ENCODE measurements at places on chromosomes 6 and 20.

DNA sequence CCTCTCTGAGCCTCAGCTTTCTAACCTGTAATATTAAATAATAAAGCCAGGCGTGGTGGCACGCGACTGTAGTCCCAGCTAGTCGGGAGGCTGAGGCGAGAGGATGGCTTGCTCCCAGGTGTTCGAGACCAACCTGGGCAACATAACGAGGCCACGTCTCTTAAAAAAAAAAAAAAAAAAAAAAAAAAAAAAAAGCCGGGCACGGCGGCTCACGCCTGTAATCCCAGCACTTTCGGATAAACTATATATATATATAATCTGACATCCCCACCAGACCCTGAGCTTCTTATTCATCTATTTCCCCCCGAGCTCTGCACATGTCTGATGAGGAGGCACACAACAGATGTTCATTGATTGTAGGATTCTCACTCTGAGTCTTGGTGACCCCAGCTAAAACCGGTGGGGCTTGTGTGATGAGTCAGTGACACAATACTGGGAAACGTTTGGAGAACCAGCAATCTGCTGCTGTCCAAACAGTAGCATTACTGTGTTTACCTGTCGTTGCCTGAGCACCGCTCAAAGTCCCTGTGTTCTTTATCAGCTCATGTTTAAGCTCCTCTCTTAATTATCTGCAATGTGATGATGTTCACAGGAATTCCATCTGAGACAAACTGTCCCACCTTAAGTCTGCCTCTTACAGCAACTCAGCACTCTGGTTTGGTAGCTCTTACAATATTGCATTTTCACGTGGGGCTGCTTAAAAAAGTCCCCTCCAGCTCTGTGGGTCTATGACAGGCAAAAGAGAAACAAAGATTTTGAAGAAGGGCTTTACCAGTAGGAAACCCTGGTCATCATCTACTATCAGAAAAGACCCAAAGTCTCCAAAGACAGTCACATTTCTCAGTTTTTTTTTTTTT is 1.0 kb upstream of the SPATA2 start:
- DNase-seq: peak; percentile 32

DNA sequence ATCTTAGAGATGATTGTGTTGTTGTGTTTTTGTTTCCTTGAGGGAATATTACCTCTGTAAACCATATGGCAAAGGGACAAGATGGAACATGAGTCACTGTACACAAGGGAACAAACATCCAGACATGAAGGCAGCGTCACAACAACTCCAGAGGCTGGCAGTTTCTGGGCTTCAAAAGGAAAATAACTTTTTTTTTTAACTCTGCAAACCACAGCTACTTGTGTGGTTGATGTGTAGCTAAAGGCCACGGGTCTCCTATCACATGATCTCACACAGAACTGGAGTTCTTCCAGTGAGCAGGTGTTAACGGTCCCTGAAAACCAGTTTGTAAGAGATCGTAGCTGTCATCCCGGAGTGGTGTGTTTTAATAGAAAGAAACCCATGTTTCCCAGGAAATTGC is 33.2 kb upstream of the HBS1L start:
- DNase-seq: no peak

- DNase-seq: no peak
Measured at GRCh38 chr6:170462366-170463020, 90.6 kb downstream of the PSMB1 start.

GRCh38 chr6:23245572-23245971 is 676.2 kb downstream of the HDGFL1 start:
- no peak for DNase-seq

- DNase-seq: no peak
Measured at GRCh38 chr6:79604583-79605037, 26.5 kb upstream of the SH3BGRL2 start.

GRCh38 chr6:16254535-16254934 is 16.1 kb downstream of the GMPR start:
- no peak for DNase-seq

DNA sequence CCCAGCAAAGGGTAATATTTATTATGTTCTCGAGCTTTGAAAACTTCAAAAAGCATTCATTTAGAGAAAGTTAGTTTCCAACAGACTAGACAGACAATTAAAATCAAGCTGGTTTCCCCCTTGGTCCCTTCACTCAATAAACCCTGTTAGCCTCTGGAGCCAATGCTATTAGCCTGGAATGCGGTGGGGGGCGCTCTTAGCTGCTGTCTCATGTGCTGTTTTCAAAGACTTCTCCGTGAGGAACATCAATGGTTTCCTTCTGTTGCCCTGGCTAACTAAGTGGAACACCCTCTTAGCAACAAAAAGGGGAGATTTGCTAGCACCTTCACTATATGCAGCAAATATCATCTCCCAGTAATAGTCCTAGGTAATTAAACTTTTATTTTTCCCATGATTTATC is 86.4 kb downstream of the LY86 start:
- DNase-seq: no peak

DNA sequence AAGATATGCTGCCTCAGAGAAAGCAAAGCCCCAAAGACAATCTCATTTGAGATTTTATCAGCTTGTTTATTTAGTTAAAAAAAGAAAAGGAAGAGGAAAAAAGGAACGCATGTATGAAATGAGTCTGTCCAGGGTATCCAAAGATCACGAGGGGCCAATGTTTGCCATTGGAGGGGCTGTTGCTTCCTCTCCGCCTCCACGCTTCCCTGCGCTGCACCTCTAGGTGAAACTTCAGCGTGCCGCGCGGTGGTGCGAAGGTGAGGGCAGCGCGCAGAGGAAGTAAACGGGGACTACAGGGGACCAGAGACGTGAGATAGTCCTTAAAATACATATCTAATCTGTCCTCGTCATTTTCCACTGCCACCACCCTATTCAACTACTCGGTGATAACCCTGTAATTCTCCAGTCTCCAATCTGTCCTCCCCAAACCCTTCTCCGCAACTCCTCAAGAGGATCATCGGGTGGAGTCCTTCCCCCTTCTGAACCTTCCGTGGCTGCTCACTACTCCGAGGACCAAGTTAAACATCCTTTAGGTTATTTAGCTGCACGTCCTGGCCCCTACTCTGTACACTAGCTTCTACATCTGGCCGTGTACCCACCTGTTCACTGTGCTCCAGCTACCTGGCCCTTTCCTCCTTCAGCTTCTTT is 1.1 kb upstream of the DCBLD1 start:
- DNase-seq: no peak

- DNase-seq: no peak
Measured at GRCh38 chr6:21826904-21827303, 233.4 kb downstream of the SOX4 start.

GRCh38 chr6:21208081-21208795 is 385.3 kb upstream of the SOX4 start:
- no peak for DNase-seq

Data from NCI-H2081 (cell line).